ENCODE measurements at places on chromosomes 7 and 10.

DNA sequence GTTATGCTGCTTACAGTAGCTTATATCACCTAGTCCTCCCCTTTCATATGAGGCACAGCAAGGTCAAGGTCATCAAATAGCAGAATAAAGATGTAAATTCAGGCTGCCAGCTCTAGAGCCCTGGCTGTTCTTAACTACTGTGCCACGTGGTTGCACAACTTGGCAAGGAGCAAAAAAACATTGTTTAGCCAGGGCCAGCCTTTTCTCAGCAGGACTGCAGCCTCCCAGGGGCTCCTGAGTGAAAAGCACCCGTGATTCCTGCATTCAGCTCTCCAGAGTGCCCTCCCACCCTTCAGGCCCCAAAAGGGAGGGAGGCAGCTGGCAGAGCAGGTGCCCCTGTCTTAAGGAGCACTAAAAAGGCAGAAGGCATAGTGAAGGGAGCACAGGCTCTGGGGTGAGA is 31.8 kb upstream of the TM9SF3 start:
- DNase-seq: no peak

- no peak for DNase-seq
These were observed 44.6 kb downstream of the BMS1 start for GRCh38 chr10:42827201-42827600.

DNA sequence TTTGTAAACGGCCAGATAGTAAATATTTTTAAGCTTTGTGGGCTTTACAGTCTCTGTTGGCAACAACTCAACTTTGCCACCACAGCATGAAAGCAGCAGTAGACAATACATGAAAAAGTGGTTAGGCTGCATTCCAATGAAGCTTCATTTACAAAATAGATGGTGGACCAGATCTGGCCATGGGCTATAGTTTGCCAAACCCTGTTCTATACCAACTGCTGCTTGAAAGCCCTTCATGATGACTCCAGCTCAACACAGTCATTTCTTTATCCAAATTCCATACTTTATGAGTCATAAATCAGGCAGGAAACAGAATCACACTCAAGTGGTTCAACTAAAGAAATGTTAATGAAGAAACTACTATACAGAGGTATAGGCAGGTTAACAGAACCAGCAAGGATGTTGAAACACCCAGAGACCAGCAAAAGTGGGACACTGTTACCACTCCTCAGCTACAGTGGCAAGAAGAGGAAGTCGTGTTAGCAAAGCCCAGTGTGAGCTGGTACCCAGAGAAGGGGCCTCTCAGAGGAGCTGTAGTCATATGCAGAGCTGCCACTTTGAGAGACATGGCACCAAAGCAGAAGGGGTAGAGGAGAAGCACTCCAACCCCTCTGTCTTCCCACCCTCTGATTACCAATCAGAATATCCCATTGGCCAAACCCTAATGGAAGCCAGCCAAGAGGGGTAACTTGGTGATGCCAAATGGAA is 72.5 kb downstream of the PRLHR start:
- peak; percentile 82 for DNase-seq

- DNase-seq: no peak
These were observed 104.0 kb upstream of the ARID5B start for GRCh38 chr10:61797304-61798153.

- DNase-seq: no peak
These were observed 232.6 kb downstream of the USP6NL start for GRCh38 chr10:11378835-11379234.

GRCh38 chr7:127677433-127678230 is 25.6 kb downstream of the SND1 start:
- no peak for DNase-seq

- DNase-seq: no peak
These were observed 32.3 kb downstream of the PPP2R2D start for GRCh38 chr10:131933016-131933695.

DNA sequence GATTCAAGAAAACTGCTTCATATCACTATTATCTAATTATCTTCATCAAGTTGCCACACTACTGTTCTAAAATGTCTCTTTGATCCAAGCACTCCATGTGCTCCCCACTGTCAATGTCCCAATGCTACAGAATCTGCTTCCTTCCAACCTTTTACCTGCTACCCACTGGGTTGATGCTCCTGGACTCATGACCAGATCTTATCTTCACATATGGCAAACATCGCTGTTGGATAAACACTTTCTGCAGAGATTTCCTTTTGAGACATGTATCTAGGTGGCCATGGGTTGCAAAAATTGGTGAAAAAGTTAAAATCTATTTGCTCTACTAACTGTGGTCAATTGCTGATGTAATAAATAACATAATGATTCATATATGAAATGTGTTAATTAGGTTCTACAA is 24.5 kb upstream of the SEMA3C start:
- no peak for DNase-seq

Measured in fibroblast of skin of right biceps (primary cell).